Activated naive CD4-positive, alpha-beta T cell treated with anti-CD3 and anti-CD28 coated beads, Interleukin-2, amount 10 ng/mL, durations not matched to agents 7 days and 5 days (primary cell): ENCODE measurements at places on chromosomes 7 and 10.

GRCh38 chr7:102991540-102992214 lies 78.9 kb downstream of the LRRC17 start:
- DNase-seq = no peak

GRCh38 chr10:35922876-35923600 lies 280.9 kb upstream of the FZD8 start:
- no peak for DNase-seq

DNA sequence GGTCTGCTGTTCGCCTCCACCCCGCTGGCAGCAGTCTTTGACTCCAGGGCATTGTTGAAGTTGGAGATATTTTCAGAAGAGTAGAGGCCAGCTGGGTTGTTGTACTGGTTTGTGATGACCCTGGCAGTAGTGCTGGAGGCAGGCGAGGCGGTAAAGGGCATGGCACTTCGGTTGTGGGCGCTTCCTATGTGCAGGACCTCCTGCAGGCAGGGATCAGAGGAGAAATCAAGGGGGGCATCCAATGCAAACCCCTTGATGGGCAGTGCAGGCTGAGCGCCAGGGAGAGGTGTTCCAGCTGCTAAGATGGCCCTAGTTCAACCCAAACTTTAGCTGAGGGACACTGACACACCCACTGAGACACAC lies 27.0 kb downstream of the PDLIM1 start:
- DNase-seq = no peak

DNA sequence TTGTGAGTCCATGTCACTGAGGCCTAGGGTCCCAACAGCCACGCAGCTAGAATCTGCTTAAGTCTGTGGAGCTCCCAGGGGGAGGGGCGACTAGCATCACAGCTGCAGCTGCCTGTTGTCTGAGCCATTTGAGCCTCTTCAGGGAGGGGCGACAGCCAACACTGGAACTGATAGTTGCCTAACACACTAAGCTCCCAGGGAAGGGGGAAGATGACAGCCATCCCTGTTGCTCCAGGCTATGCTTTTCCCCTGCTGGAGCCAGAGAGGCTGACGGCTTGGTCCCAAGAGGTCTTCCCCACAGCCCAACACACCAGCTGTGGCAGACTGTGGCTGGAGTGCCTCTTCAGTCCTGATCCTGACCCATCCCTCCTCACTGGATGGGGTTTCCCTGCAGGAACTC lies 817.5 kb downstream of the NXPH1 start:
- DNase-seq = no peak

- no peak for DNase-seq
Observed at GRCh38 chr10:34650156-34650555, 164.9 kb downstream of the PARD3 start.

DNA sequence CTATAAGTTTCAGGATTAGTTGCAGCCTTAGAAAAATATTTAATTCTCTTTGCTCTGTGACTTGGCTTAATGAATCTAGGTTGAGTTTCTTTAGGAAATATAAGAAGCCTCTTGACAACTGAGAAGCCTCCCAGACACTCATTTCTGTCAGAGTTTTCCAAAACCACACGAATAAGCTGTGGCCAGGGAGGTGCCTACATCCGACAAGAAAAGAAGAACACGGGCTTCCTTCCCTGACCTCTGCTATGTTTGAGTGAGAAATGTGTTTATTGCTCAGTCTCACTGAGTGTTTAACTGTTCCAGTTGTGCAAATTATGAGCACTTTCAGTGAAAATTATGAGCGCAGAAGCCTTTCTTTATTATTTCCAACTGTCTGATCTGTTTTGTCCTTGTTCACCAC lies 105.0 kb downstream of the TRIL start:
- no peak for DNase-seq

DNA sequence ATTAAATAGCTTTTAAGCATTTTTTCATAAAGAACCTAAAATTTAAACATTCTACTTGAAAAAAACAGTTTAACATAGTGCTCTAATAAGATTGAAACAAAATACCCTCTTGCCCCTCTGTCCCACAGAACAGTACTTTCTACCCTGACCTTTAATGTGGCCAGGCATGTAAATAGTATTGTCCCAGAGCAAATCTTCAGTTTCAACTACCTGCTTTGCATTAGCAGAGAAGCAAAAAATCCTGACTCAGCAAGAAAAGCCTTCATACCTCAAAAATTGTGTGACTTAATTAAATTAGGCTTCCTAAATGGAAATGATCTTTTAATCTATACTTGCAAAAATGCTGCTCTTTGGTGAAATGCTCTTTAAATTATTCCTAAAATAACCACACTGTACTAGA lies 237.4 kb upstream of the AOAH start:
- DNase-seq = no peak

- DNase-seq = no peak
Observed at GRCh38 chr7:96026611-96027010, 254.3 kb downstream of the DYNC1I1 start.
